ENCODE measurements at places on chromosomes 1 and 21.

- DNase-seq = no peak
Measured at GRCh38 chr1:4682607-4683220, 28.3 kb downstream of the AJAP1 start.

GRCh38 chr1:212487774-212488435, 55.2 kb downstream of the NENF start:
- DNase-seq = no peak

GRCh38 chr21:38291874-38292273, 35.1 kb downstream of the KCNJ15 start:
- no peak for DNase-seq

DNA sequence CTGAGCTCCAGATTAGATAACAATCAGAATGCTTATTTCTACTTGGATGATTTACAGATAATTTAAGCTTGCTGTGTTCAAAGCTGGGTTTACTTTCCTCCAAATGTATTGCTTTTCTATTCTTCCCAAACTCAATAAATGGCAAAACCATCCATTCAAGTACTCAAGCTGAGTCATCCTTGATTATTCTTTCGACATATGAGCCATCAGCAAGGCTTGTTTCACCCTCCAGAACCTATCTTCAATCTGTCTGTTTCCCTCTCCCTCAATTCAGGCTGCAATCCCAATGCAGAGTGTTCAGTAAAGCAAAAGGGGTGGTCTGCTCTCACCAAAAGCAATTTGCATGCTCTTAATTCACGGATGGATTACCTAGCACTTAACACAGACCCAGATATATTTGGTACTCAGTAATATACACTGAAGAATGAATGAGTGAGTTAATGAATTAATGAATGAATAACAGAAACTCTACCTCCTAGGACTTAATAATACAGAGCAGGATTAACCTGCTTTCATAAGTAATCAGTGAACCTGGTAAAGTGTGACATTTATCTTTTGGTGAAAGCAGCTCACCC, 41.9 kb downstream of the DDR2 start:
- DNase-seq = no peak

- no peak for DNase-seq
Measured at GRCh38 chr1:24987424-24987823, 57.3 kb upstream of the RUNX3 start.

DNA sequence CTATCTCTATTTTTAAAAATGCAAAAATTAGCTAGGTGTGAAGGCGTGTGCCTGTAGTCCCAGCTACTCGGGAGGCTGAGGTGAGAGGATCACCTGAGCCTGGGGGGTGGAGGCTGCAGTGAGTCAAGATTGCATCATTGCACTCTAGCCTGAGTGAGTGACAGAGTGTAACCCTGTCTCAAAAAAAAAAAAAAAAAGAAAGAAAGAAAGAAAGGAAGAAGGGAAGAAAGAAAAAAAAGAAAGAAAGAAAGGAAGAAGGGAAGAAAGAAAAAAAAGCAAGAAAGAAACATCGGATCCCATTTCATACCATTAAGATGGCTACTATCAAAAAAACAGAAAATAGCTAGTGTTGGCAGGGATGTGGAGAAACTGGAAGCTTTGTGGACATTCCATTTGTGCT, 136.8 kb upstream of the WNT4 start:
- no peak for DNase-seq

DNA sequence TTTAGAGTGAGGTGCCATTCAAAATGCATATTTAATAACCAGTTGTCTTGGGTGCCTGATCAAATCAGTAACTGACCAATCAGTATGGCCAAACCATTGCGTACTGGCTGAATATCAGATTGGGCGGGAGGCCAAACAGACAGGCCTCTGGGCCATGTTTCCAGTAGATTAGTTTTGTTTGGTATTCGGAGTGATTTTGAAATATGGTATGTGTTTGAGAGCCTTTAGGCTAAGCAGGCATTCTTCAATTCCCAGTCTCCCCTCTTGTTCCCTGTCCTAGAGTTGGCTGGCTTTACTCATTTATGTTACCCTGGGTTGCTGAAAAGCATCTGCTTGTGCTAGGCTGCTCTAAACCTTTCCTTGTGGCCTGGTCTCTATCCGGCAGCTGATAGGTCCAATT, 80.1 kb downstream of the BACH1 start:
- no peak for DNase-seq

DNA sequence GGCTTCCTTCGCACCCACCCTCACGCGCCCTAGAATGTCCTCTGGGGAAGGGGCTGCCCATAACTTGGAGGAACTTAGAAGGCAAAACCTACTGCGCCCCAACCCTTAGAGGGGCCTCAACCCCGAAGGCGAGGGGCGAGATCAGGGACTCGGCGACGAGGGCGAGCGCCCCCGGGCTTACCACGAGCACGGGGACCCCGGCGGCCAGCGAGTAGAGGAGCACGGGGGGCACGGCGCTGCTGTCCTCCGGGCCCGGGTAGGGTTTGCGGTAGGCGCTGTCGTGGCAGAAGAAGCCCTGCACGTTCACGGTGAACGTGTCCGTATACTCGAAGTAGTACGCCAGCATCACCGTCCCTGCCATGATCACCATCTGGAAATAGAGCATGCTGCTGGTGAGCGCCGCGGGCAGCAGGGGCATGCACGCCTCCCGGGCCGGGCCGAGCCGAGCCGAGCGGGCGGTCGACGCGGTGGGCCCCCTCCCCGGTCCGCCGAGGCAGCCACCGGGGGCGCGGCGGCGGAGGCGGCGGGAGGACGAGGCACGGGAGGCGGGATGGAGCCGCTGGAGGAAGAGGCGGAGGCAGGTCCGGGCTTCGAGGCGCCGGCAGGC, 304 bp downstream of the PLPPR5 start:
- DNase-seq = no peak

DNA sequence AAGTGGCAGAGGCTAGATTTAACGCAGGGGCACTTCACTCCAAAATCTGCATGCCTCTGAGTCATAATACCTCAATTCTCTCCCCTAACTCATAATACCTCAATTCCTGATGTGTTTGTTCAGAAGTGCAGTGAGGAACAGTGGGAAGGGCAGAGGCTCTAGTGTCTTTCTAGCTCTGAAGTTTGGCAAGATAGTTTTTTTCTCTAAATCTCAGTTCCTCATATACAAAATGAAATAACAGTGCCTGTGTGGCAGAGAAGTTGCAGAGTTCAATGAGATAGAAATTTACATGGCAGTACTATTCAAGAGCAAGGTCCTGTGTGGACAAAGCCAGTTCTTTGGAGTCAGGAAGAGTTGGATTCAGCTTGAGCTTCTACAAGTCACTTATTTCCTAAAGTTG, 9.8 kb downstream of the JUN start:
- DNase-seq = no peak

- DNase-seq = no peak
Measured at GRCh38 chr1:151222130-151222529, 23.8 kb downstream of the PIP5K1A start.
